ENCODE measurements at places on chromosomes 4 and X.

GRCh38 chr4:113587640-113588275 lies 173.8 kb downstream of the CAMK2D start:
- no peak for DNase-seq

GRCh38 chr4:184833046-184833838 lies 7.5 kb upstream of the ACSL1 start:
- no peak for DNase-seq

GRCh38 chr4:184196730-184197385 lies 20.8 kb downstream of the ENPP6 start:
- DNase-seq: no peak

DNA sequence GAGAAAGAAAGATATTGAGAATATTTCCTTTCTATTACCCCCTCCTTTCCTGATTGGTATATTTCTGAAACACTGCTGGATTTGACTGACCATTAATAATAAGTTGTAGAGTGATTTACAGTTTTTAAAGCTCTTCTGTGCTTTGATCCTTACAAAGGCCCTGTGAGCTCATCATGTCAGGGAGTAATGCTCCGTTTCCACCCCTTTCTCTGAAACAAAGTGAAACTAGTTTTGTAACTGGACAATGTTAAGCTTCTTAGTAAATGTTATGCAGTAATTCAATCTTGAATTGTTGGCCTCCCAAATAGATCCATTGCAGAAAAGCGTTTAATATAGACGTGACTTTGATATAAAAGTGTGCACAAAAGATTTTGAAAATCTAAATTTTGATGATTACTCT lies 190.1 kb upstream of the GNPDA2 start:
- DNase-seq: no peak

- no peak for DNase-seq
These were observed 17.0 kb downstream of the MAB21L2 start for GRCh38 chr4:150598909-150599308.

DNA sequence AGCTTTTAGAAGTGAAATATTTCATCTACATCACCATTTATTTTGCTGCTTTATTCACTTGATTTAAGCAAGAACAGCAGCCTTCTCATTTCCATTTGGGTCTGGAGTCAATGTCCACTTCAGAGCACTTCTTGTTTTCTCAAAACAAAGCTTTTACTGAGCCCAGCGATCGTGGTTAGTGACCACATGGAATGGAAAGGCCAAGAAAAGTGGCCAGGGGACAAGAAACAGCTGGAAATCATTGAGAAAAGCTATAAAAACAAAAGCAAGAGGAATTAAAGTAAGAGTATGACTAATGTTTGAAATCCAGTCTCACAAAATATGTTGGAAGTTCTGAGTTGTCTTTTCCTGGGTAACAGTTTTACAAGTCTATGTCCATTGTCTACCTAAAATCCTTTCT lies 328.4 kb upstream of the INTU start:
- DNase-seq: no peak

DNA sequence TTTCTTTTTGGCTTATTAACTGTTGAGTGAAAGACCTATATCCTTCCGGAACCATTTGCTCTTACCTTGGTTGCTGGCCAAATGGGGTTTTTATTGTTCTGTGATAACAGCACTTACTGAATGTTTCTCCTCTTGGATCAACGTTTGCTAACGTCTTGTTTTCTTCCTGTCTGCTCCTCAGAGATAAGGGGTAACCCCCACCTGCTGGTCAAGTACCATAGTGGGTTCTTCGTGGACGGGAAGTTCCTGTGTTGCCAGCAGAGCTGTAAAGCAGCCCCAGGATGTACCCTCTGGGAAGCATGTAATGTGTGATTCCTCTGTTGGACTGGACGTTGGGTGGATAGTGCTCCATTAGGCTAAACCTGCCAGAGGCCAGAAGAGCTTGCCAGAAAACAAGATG lies 15.3 kb downstream of the BMX start:
- no peak for DNase-seq

DNA sequence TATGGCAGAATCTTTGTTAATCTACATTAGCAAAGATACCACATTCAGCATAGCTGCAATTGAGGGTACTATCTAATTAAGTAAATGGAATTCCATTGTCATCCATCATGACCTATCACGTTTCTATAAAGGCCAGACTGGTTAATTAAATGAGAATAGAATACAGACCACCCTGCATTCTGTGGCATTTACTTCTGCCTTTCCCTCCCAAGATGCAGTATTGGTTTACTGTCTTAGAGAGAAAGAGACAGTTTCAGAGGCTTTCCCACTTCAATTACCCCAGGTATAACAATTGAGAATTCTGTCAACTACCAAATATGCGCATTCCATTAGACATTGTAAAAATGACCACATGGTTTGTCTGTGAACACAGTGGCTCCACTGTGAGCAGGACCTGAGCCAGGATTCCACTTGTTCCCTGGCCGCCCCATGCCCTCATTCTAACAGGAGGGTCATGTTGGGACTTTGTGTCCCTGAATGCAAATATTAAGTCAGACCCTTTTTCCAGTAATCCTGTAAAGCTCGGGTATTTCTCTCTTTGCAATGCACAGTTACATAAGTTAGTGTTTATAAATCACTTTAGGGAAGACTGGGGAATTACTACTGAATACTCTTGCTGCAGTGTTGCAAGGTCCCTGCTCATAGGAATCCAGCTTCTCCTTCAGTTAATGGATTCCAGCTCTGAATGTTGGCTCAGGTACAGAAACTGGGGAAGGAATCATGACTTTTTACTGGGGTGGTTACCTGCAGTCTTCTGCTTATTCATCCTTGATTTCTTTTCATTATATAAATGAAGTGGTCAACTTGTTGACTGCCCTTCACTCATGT lies 261.0 kb downstream of the PDGFC start:
- DNase-seq: no peak

GRCh38 chr4:155376387-155377268 lies at the start of gene MAP9:
MAP9 (minus strand) TSS chr4:155376965; CDS start chr4:155375850, 1,115 bp downstream.
- peak; percentile 78 for DNase-seq

DNA sequence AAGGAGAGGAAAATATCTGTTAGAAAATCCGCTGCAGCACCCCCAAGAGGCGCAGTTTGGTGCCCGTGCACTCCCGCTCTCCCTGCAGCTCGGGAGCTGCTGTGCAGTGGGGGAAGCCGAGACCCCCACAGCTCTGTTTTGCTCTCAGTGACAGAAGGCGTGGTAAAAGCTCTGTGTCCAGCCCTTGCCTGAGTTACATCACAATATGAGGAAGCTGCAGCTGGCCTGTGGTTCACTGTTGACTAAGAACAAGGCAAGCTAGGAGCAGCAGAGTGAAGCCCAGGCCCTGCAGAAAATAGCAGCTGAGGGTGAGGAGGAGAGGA lies 88.5 kb upstream of the ADRA2C start:
- no peak for DNase-seq

GRCh38 chr4:107931775-107932321 lies 499 bp downstream of the CYP2U1 start:
- DNase-seq: no peak

DNA sequence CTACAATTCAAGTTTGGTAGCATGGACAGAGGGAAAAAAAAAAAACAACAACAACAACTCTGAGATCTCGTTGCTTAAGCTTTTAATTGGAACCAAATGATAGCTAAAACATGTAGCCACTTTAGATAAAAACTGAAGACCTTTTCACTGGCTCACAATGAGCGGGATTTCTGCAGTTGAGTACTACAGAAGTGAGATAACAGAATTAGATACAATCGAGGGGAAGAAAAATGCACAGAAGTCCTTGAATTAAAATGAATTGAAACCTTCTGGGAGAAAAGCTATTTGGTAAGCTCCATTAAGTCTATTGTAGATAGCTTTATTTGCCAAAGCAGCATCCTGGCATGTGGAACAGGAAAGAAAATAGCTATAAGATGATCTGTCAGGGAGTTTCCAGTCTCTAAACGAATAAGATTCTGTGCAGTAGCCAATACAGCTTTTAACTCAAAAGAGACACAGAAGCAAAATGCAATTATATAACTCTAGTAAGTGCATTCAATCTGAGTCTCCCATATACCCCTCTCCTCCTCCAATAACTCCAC lies 248.5 kb downstream of the ENOX2 start:
- no peak for DNase-seq

DNA sequence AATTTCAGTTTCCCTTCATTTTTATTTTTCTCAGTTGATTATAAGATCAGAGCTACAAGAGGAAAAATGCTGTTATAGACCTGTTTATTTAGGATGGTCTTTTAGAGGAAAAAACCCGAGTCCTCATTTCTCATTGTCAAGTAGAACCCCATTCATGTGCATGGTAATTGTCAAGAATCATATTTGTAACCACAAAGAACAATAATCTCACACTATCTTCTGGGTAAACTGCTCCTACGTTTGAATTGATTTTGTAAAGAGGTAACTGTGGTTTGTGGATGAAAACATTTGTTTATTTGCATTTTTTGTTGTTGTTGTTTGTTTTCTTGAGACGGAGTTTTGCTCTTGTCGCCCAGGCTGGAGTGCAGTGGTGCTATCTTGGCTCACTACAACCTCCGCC lies 23.8 kb downstream of the RAPGEF2 start:
- no peak for DNase-seq

GRCh38 chr4:161525121-161525520 lies 638.7 kb downstream of the FSTL5 start:
- no peak for DNase-seq

Measured in stimulated activated CD4-positive, alpha-beta T cell treated with anti-CD3 and anti-CD28 coated beads, Interleukin-12 subunit alpha, Interleukin-12 subunit beta, amount 100 ng/mL, for 48 hours (primary cell).